ENCODE measurements at places on chromosomes 3 and 15.

GRCh38 chr3:130925628-130926027 lies 31.7 kb downstream of the ATP2C1 start:
- DNase-seq: no peak

- no peak for DNase-seq
Observed at GRCh38 chr3:183475016-183475763, 46.8 kb upstream of the MCF2L2 start.

GRCh38 chr3:176920766-176921160 lies 276.5 kb downstream of the TBL1XR1 start:
- no peak for DNase-seq

DNA sequence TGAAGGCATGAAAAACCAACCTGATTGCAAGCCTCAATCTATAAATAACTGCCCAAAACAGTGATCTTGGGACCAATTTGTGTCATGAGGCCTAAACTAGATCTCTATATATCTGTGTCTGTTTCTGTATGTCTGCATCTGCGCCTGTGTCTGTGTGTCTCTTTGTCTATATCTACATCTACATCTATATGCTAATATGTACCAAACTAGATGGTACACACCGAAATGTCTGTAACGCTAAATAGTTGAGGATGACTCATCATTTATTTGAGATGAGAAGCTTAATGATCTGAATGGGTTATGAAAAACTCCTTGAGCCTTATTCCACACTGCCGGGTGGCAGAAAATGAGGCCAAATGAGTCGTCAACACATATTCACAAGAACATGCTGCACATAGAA lies 982.3 kb downstream of the ROBO2 start:
- DNase-seq: no peak

- no peak for DNase-seq
Observed at GRCh38 chr3:184491867-184492615, 69.5 kb upstream of the EPHB3 start.

DNA sequence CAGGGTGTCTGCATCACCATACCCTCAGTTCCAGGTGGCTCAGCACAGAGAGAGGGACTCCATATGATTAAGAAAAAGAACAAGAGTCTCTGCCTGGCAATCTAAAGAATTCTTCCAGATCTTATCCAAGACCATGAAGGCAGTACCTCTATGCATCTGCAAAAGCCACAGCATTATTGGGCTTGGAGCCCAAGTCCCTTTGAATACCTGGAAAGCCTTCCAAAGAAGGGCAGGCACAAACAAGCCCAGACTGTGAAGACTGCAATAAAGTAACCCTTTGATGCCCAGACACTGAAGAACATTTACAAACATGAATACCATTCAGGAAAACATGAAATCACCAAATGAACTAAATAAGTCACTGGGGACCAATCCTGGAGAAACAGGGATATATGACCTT lies 60.9 kb upstream of the DIPK2A start:
- no peak for DNase-seq

DNA sequence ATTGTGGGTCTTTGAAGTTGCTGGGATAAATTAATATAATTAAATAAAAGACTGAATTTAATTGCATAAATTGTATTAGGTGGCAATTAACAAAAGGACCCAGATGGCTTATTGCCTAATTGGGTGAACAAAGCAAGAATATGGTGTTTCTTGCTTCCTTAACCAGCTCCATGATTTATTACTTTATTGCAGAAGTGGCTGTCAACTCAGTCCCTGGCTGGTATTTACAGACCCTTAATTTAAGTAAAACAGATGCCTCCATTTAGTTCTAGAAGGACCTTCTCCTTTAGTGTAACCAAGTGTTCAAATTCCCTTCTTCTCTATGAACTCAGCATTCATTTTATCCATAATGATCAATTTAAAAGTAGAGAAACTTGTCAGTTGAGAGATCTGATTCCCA lies 35.1 kb downstream of the DPH3 start:
- no peak for DNase-seq

- no peak for DNase-seq
Observed at GRCh38 chr3:86723433-86723832, 267.5 kb downstream of the VGLL3 start.

GRCh38 chr3:46186471-46187340 lies 21.4 kb downstream of the CCR1 start:
- no peak for DNase-seq

DNA sequence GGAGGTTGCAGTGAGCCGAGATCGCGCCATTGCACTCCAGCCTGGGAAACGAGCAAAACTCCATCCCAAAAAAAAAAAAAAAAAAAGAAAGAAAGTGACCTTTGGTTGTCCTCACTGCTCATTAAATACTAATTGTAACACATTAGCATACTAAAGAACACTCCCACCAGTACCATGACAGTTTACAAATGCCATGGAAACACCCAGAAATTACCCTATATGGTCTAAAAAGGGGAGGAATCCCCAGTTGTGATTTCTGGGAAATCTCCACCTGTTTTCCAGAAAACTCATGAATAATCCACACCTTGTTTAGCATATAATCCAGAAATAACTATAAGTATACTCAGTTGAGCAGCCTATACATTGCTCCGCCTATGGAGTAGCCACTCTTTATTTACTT lies 23.5 kb upstream of the INO80 start:
- no peak for DNase-seq

- DNase-seq: no peak
Observed at GRCh38 chr15:51183076-51183475, 88.4 kb upstream of the TNFAIP8L3 start.

DNA sequence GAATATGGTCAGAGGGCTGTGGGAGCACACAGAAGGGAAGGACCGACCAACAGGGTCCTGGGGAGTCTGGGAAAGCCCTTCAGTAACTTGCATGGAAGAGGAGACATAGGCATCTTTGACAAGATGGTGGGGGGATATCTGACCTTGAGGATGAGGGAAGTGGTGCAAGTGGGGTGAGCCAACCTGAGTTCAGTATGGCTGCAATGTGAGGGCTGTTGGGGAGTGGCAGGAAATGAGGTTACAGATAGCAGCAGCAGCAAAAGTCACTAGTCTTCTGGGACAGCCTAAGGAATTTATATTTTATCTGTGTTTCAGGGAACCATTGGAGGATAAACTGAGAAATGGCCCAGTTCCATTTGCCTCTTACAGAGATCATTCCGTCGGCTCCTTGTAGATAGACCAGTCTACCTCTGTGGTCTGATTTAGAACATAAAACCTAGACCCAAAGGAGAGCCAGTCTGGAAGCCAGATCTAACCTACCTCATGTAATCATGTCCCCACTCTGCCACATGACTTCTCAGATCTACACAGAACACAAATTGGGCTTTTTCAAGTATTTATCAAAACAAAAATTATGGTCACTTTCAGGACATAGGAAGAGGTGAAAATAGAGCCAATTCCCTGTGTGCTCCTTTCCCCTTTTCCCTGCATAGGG lies 75.6 kb downstream of the ST6GAL1 start:
- no peak for DNase-seq

DNA sequence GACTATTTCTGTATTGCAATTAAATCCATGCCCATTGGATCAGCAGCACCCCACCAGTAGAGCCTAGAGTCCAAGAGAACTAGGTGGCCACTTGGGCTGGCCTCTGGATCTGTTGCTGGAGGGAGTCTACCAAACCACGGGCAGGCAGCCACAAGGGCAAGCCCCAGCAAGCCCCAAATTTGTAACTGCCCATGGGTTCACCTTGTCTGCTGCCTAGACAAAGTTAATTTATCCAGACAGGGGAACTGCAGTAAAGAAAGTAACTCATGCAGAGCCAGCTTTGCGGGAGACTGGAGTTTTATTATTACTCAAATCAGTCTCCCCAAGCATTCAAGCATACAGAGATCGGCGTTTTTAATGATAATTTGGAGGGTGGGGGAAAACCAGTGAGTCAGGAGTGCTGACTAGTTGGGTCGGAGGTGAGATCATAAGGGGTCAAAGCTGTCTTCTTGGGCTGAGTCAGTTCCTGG lies 74.0 kb upstream of the TERB2 start:
- no peak for DNase-seq

DNA sequence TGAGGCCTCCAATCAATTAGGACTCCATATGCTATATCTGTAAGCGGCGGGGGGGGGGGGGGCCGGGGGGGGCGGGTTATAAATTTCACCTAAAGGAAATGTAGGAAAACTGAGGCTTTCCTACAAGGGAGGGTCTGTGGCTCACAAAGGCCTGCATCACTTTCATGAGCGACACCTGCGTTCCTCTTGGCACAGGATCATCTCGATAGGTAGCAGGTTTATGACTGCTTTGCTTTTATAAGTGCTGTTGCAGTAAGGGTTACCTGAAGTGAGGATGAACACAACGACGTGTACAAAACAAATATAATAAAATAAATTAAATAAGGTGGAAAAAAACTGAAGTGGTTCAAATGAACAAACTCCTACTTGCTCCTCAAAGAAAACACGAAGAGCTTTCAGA lies 194.3 kb downstream of the FOXP1 start:
- DNase-seq: no peak

All from AG08395 (cell line).